Stimulated activated CD4-positive, alpha-beta T cell treated with anti-CD3 and anti-CD28 coated beads, Interleukin-4, amount 100 ng/mL, for 4 hours (primary cell): ENCODE measurements at places on chromosomes 11 and 22.

DNA sequence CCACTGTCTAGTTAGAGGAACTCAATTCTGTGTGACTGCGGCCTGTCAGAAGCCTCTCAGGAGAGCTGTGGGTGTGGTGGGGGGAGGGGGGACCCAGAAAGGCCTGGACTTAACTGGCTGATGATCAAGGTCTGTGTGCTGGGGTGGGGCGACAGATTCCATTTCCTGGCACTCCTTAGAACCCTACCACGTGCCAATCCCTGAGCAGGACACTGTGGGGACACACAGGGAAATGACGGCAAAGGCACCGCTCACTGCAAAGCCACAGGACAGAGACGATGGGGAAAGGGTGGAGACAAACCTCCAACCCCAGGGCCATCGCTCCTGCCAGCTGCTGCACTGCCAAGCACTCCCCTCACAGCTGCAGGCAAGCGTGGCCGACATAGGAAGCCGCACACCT is 58.4 kb upstream of the BID start:
- no peak for DNase-seq

- DNase-seq, result no peak
Observed at GRCh38 chr22:21047035-21047661, 1.4 kb downstream of the LRRC74B start.

- no peak for DNase-seq
Observed at GRCh38 chr11:123509737-123510578, 79.9 kb downstream of the GRAMD1B start.

- DNase-seq, result no peak
Observed at GRCh38 chr11:68993546-68993945, 12.8 kb upstream of the MRGPRD start.

DNA sequence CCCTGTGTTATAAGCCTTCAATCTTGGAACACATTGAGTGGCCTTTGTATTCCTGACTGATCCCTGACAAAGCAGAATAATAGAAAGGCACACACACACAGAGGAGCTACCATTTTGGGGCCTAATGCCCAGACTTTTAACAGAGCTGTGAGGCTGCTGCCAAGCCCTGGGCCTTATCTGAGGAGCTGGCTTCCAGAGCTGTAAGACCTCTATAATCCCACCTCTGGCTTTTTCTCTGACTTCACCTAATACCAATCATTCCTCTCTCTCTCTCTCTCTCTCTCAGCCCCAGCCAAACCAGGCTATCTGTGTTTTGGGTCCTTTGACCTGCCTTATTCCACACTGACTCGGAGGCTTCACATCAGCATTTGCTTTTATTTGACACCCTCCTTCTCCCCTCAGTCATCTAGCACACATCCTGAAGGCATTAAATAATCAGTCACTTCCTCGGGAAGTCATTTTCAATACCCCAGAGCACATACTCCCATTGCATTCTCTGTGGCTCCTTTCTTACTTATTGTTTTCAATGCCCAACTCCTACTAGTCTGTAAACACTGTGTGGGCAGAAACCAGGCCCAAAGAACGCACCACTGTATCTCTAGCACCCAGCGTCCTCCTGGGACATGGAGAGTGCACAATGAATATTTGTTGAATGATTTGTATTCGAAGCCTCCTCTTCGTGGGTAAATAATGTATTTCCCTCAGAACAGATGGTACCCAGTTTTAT is 21.2 kb upstream of the TRIM44 start:
- no peak for DNase-seq

- no peak for DNase-seq
Observed at GRCh38 chr11:118238929-118239328, 13.2 kb downstream of the MPZL3 start.

DNA sequence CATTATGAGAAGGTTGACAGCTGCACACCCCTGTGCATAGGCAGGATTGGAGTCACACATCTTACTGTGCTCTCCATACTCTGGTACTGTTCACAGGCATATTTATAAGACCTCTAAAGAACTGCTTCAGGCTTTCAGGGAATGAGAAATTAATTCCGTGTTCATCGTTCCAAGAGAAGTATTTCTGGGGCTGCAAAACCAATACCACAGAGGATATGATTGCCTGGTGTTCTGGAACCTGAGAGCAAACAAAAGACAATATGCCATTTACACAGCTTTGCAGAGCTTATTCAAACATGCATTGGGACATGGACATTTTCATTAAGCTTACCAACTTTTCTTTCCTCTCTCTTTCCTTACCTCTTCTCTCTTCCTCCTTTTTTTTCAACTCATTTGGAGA is 388.7 kb downstream of the NTM start:
- DNase-seq, result no peak

GRCh38 chr11:2803186-2804091 is 82.1 kb downstream of the CDKN1C start:
- no peak for DNase-seq

GRCh38 chr22:49763696-49764095 is 64.0 kb downstream of the BRD1 start:
- no peak for DNase-seq

DNA sequence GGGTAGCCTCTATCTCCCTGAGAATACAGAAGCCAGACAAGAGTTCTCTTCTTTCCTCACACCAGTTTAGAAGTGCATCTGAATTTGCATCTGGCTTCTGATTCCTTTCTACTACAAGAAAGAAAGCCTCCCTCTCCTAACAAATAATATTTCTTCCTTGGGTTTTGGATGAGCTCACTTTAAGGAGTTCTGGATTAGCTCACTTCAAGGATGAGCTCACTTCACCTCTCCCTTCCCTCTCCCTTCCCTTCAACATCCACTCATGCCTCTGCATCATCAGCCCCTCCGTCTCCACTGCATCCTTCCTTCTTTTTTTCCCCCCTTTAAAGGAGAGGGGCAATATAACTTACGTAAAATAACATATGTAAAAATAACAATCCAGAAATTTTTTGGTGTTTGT is 1.6 kb upstream of the MTNR1B start:
- no peak for DNase-seq

DNA sequence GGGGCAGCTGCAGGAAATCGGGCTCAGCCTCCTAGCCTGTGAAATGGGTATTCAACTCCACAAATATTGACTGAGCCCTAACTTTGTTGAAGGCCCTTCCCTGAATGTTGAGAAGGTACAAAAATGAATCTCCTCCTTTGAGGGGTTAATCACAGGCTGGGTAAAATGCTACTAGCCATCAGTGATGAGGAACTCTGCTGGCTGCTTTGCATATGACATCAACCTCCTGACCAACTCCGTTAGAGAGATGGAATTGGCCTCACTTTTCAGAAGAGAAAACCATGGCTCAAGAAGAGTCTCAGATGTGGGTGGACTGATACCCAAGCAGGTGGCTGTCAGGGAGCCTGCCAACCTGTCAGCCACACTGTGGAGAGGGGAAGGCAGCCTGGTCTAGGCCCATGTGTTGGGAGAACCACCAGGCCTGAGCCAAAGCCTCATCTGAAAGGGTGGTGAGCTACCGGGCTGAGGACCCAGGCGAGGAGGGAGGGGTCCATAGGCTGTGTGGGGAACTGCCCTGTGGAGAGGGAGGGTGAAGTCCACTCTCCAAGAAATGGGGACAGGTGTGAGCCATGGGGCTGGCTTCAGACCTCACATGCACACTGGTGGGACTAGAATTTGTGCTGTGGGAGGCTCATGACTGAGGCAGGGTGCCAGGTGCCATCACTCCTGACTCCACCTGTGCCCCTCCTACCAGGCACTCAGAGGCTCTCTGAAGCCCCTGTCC is 11.8 kb downstream of the CDCA5 start:
- DNase-seq, result no peak

- DNase-seq, result no peak
Observed at GRCh38 chr11:71940561-71941219, 11.8 kb downstream of the RNF121 start.

GRCh38 chr11:45410391-45411227 is 124.5 kb upstream of the SYT13 start:
- no peak for DNase-seq

- DNase-seq, result no peak
Observed at GRCh38 chr11:73566977-73567755, 30.7 kb downstream of the FAM168A start.

DNA sequence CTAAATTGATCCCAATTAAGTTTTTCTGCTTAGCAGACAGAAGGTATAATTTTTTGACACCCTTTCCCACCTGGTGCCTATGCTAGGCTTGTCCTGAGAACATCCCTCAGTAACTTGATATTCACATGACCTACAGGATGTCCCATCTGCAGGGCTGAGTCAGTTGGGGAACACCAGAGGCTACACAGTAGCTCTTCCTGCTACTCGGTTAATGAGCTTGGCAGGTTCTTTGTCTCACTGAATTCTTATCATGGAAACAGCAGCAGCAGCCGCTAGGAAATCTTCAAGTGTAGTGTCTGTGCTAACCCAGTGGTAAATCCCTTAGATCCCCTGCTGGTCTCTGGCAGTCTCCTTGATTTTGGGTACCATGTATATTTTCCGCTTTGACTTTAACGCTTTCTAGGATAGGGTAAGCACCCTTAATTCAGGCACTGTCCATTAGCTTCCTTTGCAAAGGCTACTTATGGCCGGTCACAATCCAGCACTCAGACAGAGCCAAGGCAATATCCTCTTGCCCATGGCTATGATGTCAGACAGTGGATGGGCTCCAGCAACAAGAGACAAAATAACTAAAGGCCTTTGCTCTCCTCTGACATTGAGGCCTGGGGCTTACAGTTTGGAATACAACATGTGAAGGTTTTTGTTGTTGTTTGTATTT is 8.5 kb downstream of the MRPL16 start:
- DNase-seq, result no peak

- DNase-seq, result no peak
Observed at GRCh38 chr11:67252831-67253239, 13.4 kb upstream of the GRK2 start.
